ENCODE measurements at places on chromosomes 6 and 20. TPM values are rescaled to one million over a fixed set of nuclear protein-coding genes. Genes with fewer than 3 reads are reported as not detected.

Gene DNAJC5
- 83.4 TPM for total RNA-seq

Gene LIN28B
- 0.05 TPM for total RNA-seq

Gene DDX43
- 1.8 TPM for total RNA-seq

Gene PRICKLE4
- total RNA-seq: 1.2 TPM

Gene TMEM14C
- total RNA-seq: 70.9 TPM

Gene SOX18
- total RNA-seq: not detected

Gene PROCR
- total RNA-seq: 37.7 TPM

Gene RBPJL
- not detected for total RNA-seq

Gene BMP5
- total RNA-seq: not detected

Gene FOXQ1
- total RNA-seq: not detected

Gene PRRT1
- total RNA-seq: 0.09 TPM

Gene ZBP1
- not detected for total RNA-seq

Gene SPATA25
- 1.1 TPM for total RNA-seq

Gene MC3R
- not detected for total RNA-seq

Gene CTCFL
- not detected for total RNA-seq

Gene KCNQ5
- total RNA-seq: 5.0 TPM

Gene BFSP1
- 3.6 TPM for total RNA-seq

Gene IMPG1
- total RNA-seq: not detected

Gene TAGAP
- not detected for total RNA-seq

Gene ANKRD66
- total RNA-seq: not detected

Gene OPRM1
- total RNA-seq: not detected

Gene TBXT
- not detected for total RNA-seq

Gene POPDC3
- 13.7 TPM for total RNA-seq

Gene MCCD1
- total RNA-seq: not detected

Gene PAX1
- not detected for total RNA-seq

Gene ETV7
- 0.28 TPM for total RNA-seq

Gene BPIFA1
- not detected for total RNA-seq

Gene HTR1B
- 2.7 TPM for total RNA-seq

Gene ACTL10
- total RNA-seq: 2.7 TPM

Gene HSPA1L
- 1.2 TPM for total RNA-seq

Gene EPB41L2
- total RNA-seq: 89.5 TPM

Gene PTGIS
- total RNA-seq: 5.6 TPM

Gene MTG2
- total RNA-seq: 15.7 TPM

Gene ABHD16A
- 38.6 TPM for total RNA-seq

Gene VARS1
- total RNA-seq: 123 TPM

Gene TCF15
- total RNA-seq: not detected

Gene CD24
- 7.2 TPM for total RNA-seq

Gene CFAP61
- 0.32 TPM for total RNA-seq

Gene NOTCH4
- total RNA-seq: 0.42 TPM

Gene TFAP2B
- total RNA-seq: not detected

Gene CAGE1
- total RNA-seq: not detected

Gene BAK1
- 14.8 TPM for total RNA-seq

Gene GRM4
- 0.30 TPM for total RNA-seq

Gene SMPDL3A
- total RNA-seq: 24.1 TPM

Gene CDH26
- total RNA-seq: 0.09 TPM

Gene KIAA1586
- 19.9 TPM for total RNA-seq

Gene TUBB2A
- 172 TPM for total RNA-seq

Gene C6orf141
- total RNA-seq: 0.69 TPM

Gene FAM8A1
- total RNA-seq: 24.1 TPM

Gene SUMO4
- 2.1 TPM for total RNA-seq

Gene ZNF133
- total RNA-seq: 28.5 TPM

Gene HCRTR2
- not detected for total RNA-seq

Gene LCA5
- total RNA-seq: 5.2 TPM

Gene TRIM38
- total RNA-seq: 11.6 TPM
